ENCODE measurements at places on chromosomes 3 and 15.

DNA sequence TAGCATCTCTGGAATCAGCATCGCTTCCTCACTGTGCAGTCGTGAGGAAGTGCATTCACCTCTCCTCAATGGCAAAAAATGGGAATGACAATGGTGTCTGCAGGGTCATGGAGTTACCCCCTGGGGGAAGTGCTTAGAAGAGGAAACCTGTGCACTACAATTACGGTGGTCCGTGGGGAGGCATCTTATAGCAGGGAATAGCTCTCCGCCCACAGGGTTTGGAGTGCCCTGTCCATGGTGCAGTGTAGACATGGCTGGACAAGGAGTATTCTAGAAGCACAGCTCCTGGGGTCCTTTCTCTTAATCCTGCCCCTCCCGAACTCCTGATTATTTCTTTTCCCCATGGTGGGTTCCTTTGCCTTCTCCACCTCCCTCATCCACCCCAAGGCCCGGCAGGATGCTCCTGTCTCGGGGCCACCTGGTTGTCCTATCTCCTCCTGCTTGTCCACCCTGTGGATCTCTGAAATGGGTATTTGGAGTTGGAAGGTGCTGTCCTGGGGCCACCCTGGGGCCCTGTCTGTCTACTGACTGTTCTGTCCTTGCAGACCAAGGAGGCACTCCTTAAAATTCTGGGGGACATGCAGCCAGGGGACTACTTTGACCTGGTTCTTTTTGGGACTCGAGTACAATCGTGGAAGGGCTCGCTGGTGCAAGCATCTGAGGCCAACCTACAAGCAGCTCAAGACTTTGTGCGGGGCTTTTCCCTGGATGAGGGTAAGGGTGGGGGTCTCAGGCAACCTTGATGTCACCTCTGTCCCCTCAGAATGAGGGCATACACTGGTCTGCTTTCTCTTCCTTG is 5.2 kb downstream of the ITIH1 start:
- DNase-seq: no peak

GRCh38 chr15:76338486-76339304 is 2.1 kb downstream of the ISL2 start:
- DNase-seq: no peak

GRCh38 chr3:139969386-139969785 is 34.4 kb downstream of the CLSTN2 start:
- no peak for DNase-seq

- DNase-seq: peak; percentile 27
These were observed 38.8 kb upstream of the PCSK6 start for GRCh38 chr15:101528108-101528916.

- no peak for DNase-seq
These were observed 51.5 kb upstream of the SLCO3A1 start for GRCh38 chr15:91801836-91802534.
